ENCODE measurements at places on chromosomes 3 and 15.

DNA sequence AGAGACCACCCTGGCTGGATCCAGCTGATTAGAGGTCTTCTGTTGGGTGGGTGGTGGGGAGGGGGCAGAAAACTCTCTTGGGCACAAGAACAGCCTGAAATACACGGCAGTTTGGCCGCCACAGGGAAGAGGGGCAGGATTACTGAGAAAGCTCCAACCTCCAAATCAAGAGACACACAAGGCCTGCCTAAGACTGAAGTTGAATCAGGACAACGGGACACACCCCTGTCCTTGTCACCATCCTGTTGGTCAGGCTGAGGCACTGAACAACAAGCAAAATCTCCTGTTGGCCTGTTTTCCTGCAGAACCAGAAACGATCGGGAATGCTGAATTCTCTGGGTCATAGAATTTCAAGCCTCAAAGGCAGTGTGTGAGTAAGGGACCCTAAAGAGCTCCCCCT is 247.8 kb downstream of the FAM43A start:
- no peak for DNase-seq

GRCh38 chr15:79769933-79770759 is 126.7 kb downstream of the MTHFS start:
- no peak for DNase-seq

GRCh38 chr15:74317820-74318375 is 49.5 kb downstream of the CYP11A1 start:
- DNase-seq: peak; percentile 82

GRCh38 chr3:147655236-147655635 is 246.1 kb downstream of the ZIC1 start:
- DNase-seq: no peak

DNA sequence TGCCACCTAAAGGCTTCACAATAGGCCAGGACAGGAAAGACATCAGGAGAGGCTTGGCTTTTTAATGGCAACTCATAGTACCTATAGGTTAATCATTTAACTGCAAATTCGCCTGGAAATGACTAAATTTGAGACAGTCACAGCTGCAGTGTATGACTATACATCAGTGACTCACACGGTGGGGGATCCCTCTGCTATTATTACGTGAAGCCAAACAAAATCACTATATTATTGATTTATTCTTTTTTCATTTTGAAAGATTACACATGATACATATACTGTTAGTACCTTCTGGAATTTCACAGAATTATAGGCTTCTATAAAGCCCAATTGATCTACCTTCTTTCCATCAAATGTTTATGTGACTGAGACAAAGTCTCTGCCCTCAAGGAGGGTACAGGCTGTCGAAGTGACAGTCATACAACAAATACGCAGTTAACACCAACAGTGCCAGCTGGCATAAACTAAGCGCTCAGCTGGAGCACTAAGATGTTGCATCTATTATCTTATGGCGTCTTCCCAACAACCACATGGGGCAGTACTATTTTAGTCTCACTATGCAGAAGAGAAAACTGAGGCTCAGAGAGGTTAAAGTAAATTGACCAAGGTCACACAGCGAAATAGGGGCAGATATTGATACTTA is 82.0 kb upstream of the LMOD3 start:
- no peak for DNase-seq

DNA sequence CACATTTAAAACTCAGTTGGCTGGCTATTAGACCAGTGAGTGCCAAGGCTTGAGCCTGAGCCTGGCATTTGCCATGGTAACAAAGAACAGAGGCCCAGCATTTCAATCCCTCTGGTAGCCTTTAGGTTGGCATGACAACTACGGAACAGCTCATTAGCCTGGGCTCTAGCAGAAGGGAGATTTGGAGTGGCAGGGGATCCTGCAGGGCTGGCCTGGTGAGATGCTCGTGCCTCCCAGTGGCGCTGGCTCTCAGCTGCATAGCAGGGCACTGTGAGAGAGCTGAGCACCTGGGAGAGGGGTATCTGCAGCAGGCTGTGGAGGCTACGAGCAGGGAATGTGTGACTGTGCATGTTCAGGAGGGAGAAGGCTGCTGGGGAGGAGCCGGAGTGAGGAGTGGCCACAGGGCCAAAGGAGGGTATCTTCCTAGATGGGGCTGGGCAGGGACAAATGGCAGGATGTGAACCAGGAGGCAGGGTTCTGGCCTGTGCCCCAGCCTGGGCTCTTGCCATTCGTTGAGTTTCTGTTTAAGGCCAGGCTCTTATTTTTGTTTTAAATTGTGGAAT is 5.6 kb upstream of the ABTB1 start:
- DNase-seq: peak; percentile 51

Measured in NCI-H1092 treated with DMSO at 0.1 percent for 48 hours (cell line).